Peyer's patch (tissue), 4 donors: ENCODE measurements at places on chromosomes 5 and 9. TPM values are rescaled to one million over a fixed set of nuclear protein-coding genes. Genes with fewer than 3 reads are reported as not detected.

- no peak overlapping the region for H3K4me3 ChIP-seq
- no peaks in the 10 kb centered on the region for H3K4me1 ChIP-seq
- no peak for DNase-seq
- H3K27me3 ChIP-seq: no peaks in the 10 kb centered on the region
- H3K36me3 ChIP-seq: no peaks in the 10 kb centered on the region
Observed at GRCh38 chr5:27708534-27708933, 670.1 kb upstream of the CDH9 start.

DNA sequence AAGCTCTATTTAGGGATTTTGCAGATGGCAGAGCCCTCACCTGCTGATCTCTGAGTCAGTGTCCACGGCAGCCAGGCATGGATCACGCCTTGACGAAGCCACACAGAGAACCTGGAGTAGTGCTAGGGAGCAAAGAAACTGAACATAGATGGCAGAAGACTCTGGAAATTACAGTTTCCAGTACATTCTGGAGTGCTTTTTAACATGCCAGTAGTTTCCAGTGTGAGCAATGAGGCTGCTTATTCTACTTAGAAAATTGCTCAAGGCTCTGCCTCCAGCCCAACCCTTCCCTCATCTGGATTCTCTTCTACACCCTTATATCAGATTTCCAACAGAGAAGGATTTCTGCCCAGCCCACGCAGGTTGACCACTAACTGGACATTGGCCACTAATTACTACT is 203.3 kb downstream of the ADAMTS12 start:
- H3K4me1 ChIP-seq: no peaks in the 10 kb centered on the region
- H3K27ac ChIP-seq: no peak overlapping the region
- H3K4me3 ChIP-seq: no peak overlapping the region
- no peaks in the 10 kb centered on the region for H3K36me3 ChIP-seq
- DNase-seq: no peak

DNA sequence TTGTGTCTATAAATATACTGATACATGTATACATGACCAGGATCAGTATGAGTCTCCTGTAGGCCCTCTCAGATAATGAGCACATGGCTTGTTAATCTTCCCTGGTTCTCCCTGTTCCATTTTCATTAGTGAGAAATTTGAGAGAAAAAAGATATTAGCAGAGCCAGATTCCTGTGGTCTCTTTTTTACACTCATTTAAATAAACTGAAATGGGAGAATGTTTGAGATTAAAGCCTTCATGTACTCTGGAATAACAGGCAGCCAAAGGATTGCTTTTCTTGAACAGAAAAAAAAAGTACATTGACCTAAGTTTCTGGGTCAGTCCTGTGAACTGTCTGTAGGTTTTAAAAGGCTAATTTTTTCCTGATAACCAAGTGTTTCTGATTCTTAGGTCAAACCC is 44.2 kb downstream of the PWWP2A start:
- DNase-seq: no peak
- H3K36me3 ChIP-seq: no peaks in the 10 kb centered on the region
- no peak overlapping the region for H3K27ac ChIP-seq
- H3K4me3 ChIP-seq: no peak overlapping the region

DNA sequence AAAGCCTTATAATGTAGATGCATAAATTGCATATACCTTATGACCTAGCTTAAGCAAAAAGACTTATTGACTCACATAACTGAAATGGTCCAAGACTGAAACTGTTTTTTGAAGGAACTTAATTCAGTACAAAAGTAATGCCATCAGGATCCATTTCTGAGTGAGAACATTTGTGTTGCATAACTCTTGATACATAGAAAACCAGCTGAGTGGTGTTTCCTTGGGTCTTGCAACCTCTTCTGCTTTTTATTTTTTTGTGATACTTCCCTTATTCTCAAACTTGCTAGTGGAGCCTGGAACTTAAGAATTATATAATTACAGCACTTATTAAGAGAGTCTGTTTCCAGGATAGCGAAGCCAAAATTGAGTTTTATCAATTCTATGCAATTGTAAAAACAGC is 272.0 kb downstream of the MAN2A1 start:
- H3K27ac ChIP-seq: no peak overlapping the region
- H3K4me1 ChIP-seq: no peaks in the 10 kb centered on the region
- H3K4me3 ChIP-seq: no peak overlapping the region
- no peak for DNase-seq
- no peaks in the 10 kb centered on the region for H3K36me3 ChIP-seq
- H3K27me3 ChIP-seq: no peaks in the 10 kb centered on the region

GRCh38 chr9:132993511-132993939 is 15.0 kb downstream of the GFI1B start:
- no peaks in the 10 kb centered on the region for H3K4me1 ChIP-seq
- H3K36me3 ChIP-seq: no peaks in the 10 kb centered on the region
- no peak overlapping the region for H3K27ac ChIP-seq
- H3K4me3 ChIP-seq: no peak overlapping the region
- peak; percentile 23 for DNase-seq

DNA sequence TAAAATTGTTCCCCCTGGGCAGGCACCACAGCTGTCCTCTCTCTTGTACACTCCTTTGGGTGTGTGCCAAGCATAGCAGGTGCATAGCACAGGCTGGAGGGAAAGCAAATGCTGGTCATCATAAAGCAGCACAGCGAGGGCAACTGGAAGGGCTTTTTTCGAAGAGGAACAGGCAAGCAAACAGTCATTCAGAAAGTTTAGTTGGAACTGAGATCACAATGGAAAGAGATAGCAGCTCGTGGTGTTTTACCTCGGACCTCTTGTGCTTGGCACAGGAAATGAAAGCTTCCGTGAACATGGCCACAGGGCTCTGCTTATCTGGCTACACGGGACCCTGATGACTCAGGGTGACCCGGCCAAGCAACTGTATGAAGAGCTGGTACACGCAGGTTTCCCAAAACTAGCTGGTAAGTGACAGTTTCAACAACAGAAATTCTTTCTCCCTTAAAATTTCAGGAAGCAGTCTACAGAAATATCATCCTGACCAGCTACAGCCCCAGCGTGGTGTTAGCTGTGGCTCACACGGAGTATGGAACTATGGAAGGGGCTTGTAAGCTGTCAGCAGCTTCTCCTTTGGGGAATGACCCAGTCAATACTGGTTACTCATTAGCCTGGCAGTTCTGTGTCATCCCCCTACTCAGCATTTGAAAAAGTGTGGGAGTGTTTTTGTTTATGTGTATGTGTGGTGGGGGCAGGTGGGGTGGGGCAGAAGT is 48.1 kb downstream of the POC5 start:
- H3K27me3 ChIP-seq: no peaks in the 10 kb centered on the region
- DNase-seq: peak; percentile 73
- H3K4me3 ChIP-seq: peak overlapping the region; percentile 16
- H3K27ac ChIP-seq: no peak overlapping the region

DNA sequence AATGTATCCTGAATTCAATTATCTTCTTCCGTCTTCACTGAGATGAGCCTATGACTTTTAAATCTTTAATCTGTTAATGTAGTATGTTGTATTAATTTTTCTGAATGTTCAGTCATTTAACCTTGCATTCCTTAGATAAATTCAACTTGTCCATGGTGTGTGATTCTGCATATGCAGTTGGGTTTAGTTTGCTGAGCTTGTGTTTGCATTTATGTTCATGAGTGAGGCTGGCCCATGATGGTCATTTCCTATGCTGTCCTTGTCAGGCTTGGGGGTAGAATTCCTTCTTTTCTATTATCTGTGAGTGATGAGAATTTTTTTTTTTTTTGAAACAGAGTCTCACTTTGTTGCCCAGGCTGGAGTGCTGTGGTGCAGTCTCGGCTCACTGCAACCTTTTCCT is 131.8 kb upstream of the COL5A1 start:
- no peak for DNase-seq
- H3K4me3 ChIP-seq: no peak overlapping the region
- no peaks in the 10 kb centered on the region for H3K27me3 ChIP-seq
- H3K27ac ChIP-seq: no peak overlapping the region
- no peaks in the 10 kb centered on the region for H3K4me1 ChIP-seq

GRCh38 chr5:73116506-73116905 is 3.9 kb upstream of the TMEM171 start:
- no peaks in the 10 kb centered on the region for H3K27me3 ChIP-seq
- no peak overlapping the region for H3K27ac ChIP-seq
- no peaks in the 10 kb centered on the region for H3K36me3 ChIP-seq
- H3K4me3 ChIP-seq: no peak overlapping the region

Gene NELFB
- total RNA-seq: 57.8 TPM

Gene IL4
- total RNA-seq: not detected

Gene ZNF454
- total RNA-seq: 2.1 TPM
